ENCODE measurements at places on chromosomes 2 and 18.

DNA sequence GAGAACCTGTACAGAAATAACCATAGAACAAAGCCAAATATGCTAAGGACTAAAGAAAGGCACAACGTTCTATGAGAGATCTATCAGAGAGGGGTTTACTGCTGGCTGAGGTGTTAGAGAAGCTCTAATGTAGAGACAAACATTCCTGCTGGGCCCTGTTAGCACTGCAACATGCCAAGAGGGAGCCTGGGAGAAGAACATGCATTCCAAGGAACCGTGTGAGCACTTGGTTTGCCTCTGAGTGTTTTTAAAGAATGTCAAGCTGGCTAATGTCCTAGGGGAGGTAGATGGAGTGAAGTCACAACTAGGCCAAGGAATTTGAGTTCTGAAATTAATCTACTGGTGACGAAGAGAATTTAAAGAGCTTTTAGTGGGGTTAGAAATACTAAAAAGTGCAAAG lies 384.3 kb upstream of the LYPD1 start:
- DNase-seq, result no peak

GRCh38 chr2:80016171-80016570 lies 288.4 kb downstream of the LRRTM1 start:
- DNase-seq, result no peak

GRCh38 chr2:160791884-160792283 lies 298.3 kb upstream of the RBMS1 start:
- no peak for DNase-seq

DNA sequence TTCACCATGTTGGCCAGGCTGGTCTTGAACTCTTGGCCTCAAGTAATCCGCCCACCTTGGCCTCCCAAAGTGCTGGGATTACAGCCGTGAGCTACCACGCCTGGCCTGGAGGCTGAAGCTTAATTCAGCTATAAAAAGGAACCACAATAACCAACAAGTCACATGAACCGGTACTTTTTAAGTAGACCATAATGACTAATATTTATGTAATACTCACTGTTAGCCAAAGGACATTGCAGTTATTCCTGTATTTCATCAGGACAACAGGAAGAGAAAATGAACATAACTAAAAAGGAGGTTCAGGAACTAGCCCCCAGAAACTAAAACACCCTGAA lies 49.0 kb upstream of the TMEM87B start:
- no peak for DNase-seq

- DNase-seq, result no peak
Measured at GRCh38 chr2:239971115-239971514, 54.0 kb downstream of the NDUFA10 start.

- no peak for DNase-seq
Measured at GRCh38 chr2:102142829-102143449, 393 bp downstream of the IL1R1 start.

DNA sequence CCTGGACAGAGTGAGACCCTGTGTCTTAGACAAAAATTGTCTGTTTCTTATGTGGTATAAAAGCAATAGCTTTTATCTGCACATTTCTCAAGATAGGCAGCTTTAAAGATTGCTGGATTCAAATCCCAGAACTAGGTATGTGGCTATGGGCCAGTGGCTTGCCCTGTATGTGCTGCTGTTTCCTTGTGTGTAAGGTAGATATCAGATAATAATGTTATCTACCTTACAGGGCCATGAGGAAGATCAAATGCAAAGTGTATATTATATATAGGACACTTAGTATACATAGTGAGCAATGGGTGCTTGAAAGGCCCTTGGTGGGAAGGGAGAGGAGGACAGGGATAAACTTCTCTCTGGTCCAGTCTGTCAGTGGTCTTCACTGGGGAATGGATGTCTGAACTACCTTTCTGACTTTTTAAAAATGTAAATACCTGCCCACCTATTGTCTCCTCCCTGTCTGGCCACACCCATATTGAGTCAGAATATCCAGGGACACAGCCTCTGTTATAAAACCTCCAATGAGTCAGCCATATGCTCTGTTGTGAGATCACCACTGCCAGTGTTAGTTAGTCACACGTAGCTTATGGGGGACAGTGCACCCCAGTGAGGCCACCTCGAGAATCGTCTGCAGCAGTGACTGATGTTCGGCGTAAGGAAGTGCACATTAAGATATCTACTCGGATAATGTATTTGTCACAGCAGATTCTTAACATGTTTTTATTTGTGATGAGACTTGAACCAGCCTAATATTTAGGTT lies 383.4 kb downstream of the PTPRM start:
- no peak for DNase-seq

- no peak for DNase-seq
Measured at GRCh38 chr2:25814681-25815080, 63.6 kb downstream of the ASXL2 start.

DNA sequence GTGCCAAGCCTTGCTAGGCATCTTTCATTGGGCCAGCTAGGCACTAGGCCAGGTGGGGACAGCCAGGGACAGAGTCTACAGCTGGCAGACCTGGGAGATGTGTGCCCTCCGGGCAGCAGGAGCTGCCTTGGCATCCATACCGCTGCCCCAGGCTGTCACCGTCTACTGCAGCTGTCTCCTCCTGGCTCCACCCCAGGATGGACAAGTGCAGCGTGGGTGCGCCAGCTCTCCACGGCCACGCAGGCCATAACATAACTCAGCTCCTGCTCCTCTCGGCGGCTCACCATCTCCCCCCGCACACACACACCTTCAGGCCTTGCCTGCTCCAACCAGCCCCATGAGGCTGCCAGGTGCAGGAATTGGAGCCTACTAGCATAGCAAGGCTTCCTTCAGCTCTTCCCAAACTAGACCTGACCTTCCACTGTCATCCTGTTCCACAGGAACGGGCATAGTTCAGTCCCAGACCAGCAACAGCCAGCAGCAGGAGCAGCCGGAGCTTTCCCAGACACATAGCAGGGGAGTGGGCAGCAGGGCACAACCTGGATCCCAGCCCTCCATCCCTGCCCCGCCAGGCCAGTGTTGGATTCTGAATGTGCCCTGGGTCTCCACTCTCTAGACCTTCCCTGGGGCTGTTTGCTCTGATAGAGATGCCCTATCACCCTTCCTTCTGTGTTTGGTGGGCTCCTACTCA lies 2.5 kb upstream of the ADRA2B start:
- no peak for DNase-seq

DNA sequence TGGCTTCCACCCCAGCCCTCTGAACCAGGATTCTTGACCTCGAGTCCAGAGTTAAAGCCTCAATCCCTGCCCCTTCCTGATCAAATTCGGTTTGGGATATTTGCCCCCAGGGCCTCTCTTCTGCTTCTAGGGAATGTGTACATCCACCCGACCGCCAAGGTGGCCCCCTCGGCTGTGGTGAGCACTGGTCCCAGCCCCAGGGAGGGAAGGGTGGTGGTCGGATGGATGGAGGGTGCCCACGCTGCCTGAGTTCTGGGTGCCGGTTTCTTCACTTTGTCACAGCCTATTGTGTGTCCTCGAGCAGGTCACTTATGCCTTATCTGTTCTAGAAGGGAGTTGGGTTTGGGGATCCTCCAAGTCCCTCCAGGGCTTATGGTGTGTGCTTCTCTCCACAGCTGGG lies 6.9 kb downstream of the GMPPA start:
- no peak for DNase-seq

- DNase-seq, result no peak
Measured at GRCh38 chr2:95316466-95317122, 19.4 kb downstream of the KCNIP3 start.

Data from LNCaP clone FGC (cell line).